Stimulated activated CD8-positive, alpha-beta memory T cell treated with anti-CD3 and anti-CD28 coated beads, Interleukin-2, amount 100 ng/mL, for 48 hours (primary cell): ENCODE measurements at places on chromosomes 1 and 21.

DNA sequence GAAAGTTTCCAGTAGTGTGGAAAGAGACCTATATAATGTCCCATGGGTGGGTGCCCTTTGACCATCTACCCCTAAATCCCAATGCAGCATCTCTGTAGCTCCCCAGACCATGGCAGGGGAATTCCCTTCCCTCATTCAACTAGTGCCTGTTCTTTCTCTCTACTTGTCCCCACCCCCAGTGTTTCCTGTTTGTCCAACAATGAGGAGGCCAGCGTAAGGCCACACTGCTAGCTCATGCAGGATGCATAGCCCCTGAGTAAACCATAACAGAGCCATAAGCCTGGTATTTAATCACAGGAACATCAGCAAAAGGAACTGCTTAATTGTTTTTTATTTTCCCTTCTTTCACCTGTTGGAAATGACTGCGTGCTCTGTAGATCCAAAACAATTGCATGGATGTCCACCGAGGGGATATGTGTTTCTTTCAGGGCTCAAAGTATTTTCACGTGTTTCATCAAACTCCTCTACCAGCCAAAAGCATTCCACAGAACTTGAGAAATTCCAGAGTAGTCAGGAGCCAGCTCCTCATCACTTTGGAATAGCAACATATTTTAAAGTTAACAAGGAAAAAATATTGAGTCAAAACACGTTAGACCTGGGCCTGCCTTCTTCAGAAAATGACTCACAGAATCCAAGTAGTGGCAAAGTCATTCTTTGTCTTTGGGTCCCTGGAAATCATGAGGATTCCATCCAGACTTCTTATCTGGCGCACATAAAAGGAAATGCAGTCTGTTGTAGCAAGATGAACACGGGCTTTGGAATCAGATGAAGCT, 162.5 kb upstream of the SGIP1 start:
- no peak for DNase-seq

DNA sequence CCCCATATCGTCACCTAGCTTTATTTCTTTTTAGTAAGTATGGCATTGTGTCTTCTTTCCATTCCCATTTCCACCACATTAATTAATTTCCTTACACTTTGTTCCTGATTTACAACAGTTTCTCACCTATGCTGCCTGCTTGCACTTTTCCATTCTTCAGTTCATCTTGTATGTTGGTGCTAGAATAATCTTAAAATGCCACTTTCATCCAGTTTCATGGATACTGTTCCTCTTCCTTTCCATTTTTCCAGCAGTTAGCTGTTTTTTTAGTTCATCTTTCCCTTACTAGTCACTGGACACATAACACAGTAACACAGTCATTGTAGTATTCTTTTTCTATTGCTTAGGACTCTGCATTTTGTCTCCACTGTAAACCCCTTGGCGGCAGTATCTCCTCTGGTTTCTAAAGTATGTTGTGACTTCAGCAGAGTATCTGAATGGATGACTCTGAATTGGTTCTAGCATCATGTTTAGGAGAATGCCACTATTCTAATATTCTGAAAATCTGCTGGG, 2.1 kb downstream of the CDC7 start:
- no peak for DNase-seq

GRCh38 chr1:145917595-145917994, 922 bp downstream of the PEX11B start:
- DNase-seq = no peak

GRCh38 chr1:53893999-53894636, at the start of gene DIO1:
Gene DIO1, plus strand, starts transcription at chr1:53894187. Its CDS starts 24 bp downstream, at chr1:53894211.
- no peak for DNase-seq

DNA sequence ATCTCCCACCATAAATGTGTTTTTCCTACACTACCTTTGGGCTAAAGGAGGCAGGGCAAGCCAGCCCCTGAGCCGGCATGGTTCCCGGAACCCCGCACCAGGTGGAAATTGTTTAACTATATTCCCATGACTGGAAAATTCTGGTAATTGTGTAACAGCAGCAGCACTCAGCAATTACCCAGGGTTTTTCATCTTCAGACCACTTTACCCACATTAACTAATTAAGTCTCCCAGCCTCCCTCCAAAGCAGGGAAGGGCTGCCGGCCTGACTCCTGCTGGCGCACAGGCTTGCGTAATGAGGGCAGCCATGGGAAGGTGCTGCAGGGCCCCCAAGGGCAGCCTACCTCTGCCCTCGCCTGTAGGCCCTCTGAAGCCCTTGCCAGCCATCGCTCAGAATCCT, 140.7 kb upstream of the VAMP3 start:
- no peak for DNase-seq

GRCh38 chr21:21614966-21615365, 616.8 kb downstream of the NCAM2 start:
- DNase-seq = no peak

- no peak for DNase-seq
Observed at GRCh38 chr21:34770576-34770975, 101.8 kb downstream of the CLIC6 start.

- no peak for DNase-seq
Observed at GRCh38 chr1:84847253-84848250, 45.5 kb downstream of the LPAR3 start.

DNA sequence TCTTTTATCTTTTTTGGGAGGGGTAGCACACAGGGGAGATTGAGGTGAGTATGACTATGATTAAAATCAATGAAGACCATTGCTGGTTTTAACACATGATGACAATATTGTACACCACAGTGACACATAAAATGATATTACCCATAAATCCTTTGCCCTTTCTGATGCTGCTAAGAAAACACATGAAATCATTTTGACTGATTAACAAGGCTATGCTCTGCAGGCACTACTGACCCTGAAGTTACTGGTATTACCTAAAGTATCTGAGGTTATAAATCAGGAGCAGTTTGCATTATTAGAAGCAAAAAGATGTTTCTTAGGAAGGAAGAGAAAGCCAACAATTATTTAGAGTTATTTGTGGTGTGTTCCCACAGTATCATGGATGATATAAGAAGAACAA, 701.2 kb upstream of the PTBP2 start:
- no peak for DNase-seq
